Activated CD4-positive, alpha-beta T cell treated with anti-CD3 and anti-CD28 coated beads, Interleukin-2, amount 50 U/mL, for 1 hour (primary cell): ENCODE measurements at places on chromosomes 7 and 10.

GRCh38 chr7:126973066-126973465 lies 279.7 kb downstream of the GRM8 start:
- no peak for DNase-seq

GRCh38 chr10:11841375-11841774 lies 18.2 kb downstream of the PROSER2 start:
- no peak for DNase-seq

- no peak for DNase-seq
Measured at GRCh38 chr10:78579995-78580394, 488.8 kb upstream of the ZMIZ1 start.

DNA sequence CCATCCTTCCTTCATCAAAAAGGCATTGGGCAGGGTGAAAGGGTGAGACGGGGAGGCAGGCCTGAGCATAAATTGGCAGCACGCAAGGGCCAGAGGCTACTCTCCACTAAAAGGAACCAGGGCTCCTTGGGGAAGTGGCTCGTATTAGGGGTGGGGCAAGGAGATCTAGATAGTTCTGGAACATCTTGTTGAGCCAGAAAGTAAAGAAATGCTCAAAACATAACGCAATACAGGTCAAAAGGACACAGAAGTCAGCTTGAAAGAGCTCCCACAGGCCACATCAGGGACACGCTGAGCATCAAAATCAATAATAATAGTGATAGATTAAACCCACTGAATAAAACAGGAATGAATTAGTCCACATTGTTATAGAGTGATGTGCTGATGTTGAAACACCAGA lies 203.1 kb downstream of the ELMO1 start:
- no peak for DNase-seq

DNA sequence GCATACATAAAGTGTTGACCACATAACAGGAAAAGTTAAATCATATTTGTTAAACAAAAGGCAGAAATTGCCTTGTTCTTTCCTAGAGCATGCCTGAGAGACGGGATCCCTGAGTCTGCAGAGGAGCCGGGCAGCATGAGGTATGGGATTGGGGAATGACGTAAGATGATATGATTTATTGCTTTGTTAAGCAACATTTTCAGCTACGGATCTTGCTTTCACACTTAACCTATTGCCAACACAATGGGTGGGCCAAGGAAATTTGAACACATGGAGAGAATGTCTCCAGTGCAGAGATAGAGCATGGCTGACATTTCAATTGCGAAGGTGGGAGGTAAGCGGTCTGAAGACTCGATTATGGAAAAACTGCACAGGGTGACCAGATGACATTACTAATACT lies 76.7 kb downstream of the EMX2 start:
- DNase-seq: no peak

- no peak for DNase-seq
Measured at GRCh38 chr7:132499487-132499886, 76.8 kb downstream of the PLXNA4 start.

DNA sequence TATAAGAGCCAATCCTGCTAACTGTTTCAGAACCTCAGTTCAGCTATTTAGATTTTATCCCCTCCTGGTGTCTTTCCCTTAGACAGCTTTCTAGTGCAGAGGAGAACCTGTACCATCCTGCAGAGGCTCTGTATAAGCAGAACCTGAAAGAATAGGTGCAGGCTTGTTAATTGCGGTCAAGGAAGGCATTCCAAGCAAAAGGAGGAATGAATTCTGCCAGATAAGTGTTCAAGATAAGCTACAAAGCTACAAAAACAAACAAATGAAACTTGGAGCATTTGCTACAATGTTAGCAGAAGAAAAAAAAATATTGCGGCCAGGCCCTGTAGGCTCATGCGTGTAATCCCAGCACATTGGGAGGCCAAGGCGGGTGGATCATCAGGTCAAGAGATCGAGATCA lies 32.6 kb upstream of the AGMO start:
- DNase-seq: no peak

DNA sequence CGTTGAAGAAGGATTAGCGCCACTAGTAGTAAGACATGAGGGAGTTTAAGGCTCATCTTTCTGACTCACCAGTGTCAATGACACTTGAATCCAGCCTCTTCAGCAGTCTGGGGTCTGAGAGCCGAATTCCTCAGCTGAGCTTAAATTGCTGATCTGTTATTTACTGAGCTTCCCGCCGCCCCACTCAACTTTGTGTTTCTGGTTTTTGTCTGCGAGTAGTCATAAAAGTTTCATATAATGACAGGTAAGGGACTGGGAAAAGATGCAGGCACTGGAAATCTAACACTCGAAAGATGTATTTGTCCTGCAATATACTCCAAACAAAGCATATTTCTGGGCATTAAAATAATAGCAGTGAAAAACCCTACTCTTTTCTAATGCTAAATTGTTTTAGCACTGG lies 51.2 kb upstream of the RELN start:
- no peak for DNase-seq

- no peak for DNase-seq
Measured at GRCh38 chr7:116315803-116316202, 105.5 kb downstream of the TES start.

GRCh38 chr7:30764030-30764975 lies 6.9 kb upstream of the MINDY4 start:
- no peak for DNase-seq

- no peak for DNase-seq
Measured at GRCh38 chr7:50423860-50424259, 26.3 kb downstream of the FIGNL1 start.

DNA sequence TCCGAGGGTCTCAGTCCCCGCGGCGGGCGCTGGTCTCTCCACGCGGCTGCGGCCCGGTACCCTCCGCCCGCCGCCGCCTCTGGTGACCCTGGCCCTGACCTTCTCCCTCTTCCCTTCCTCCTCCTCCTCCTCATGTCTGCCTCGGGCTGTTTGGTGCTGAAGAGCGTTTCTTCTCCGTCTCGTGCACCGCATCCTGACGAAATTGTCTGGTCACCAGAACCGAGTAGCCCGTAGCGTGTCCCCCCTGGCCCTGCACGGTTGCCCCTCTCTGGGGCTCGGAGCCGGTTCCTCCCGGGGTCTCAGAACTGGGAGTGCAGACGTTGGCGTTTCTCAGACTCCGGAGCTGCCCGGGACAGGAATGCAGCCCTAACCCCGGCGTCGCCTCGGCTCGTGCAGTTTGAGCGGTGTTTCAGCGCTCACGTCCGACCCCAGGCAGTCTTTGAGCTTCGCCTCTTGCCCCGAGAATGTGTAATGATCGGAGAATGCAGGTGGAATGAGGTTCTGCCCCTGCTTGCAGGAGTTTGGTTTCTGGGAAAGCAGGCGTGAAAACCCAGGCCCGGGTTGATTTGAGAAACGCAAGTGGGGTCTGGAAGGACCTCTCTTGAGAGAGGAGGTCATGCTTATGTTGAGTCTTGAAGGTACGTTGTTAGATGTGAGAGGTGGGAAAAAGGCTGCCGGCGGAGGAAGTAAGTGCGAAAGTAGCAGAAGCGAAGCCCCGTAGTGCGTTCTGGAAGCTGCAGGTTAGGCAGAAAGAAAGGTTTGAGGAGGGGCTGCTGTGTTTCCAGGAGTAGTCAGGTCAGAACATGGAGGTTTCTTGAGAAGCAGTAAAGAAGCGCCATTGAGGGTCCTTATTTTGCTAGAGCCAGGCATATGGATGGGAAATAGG lies 743 bp downstream of the RBM17 start:
- peak; percentile 16 for DNase-seq

DNA sequence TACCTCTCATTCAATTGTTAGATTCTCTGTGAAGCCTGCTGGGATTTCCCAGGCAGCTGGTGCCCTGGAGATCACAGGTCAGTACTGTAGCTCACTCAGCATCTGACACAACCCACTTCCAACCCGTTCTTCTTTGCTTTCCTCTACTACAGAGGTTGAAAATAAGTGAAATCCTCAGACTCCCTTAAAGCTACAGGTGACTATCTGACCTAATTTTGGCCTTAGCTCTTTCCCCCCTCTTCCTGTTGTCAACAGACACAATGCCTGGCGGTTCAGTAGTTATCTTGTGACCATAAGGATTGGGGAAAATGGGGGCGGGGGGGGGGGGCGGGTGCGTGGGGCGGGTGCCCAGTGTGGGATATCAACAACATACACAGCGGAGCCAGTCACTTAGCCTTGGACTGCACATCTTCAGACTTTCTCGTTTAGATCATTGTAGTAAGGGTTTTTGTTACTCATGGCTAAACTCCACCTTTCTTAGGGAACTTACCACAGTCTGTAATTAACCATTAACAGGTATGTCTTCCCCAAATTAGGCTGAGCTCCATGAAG lies 37.8 kb downstream of the MTPN start:
- DNase-seq: no peak

- DNase-seq: no peak
Measured at GRCh38 chr10:1278306-1278705, 222.1 kb downstream of the WDR37 start.

DNA sequence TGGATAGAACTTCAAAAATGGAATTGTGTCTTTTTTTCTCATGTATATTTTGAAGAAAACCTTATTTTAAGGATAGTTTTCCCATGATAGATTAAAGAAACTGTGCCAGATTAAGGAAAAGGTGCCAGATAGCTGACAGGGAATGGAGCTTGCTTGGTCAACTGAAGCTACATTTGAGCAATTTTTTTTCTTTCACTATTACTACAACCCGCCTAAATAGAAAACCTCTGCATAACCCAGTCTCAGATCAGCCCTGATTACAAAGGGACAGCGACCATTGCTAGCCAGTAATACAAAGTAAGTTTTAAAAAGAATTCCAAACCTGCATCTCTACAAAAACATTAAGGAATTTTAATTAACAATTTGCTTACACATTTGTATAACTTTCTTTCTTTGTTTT lies 1123.4 kb upstream of the LRRTM3 start:
- no peak for DNase-seq
